CD14-positive monocyte (primary cell): ENCODE measurements at places on chromosomes 5 and 9.

DNA sequence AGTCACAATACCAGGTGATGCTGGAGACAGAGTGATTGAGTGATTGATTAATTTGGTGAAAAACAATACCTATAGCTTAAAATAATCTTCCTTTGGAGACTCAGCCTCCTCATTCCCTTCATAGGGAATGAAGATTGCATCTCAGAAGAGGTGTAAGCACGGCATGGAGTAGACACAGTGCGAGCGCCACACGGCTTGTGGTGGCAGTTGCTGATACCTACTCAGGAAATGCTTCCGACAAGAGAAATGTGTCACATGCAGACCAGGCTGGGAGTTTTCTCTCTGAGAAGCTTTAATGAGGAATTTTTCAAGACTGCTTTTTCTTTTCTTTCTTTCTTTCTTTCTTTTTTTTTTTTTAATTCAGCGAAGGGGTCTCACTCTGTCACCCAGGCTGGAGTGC lies 211.8 kb upstream of the OTULINL start:
- DNase-seq, result no peak

DNA sequence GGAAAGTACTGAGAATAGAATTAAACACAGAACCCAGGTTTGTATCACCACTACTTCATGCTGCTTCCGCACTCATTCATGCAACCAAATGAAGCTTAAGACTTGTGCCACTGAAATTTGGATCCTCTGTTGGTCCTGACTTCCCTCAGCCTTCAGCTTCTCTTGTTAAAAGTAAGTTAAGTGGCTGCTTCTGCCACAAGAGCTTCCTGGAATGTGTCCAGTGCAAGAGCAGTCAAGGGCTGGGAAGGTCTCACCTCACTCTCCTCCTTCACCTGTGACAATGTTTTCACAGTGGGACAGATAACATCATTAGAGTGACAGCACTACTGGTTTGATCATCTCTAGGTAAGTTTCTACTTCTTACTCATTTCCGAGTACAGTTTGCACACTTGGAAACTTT lies 7.9 kb downstream of the SNCAIP start:
- DNase-seq, result no peak

DNA sequence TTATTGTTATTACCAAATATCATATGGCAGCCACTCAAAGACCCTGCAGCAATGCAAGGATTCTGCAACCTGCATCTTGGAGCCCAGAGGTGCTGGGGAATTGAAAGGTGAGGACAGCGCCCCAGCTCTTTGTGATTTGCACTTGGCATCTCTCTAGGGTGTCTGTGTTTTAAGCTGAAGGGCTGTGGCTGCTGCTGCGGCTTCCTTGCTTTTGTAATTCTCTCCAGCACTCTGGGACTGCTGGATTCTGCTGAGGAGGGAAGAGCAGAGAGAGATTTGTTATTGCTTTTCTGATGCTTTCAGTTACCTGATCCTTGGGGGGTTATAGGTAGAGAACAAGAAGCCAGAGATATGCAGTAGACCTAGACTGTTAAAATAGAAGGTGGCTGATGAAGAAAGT lies 562.4 kb downstream of the EBF1 start:
- DNase-seq, result no peak

DNA sequence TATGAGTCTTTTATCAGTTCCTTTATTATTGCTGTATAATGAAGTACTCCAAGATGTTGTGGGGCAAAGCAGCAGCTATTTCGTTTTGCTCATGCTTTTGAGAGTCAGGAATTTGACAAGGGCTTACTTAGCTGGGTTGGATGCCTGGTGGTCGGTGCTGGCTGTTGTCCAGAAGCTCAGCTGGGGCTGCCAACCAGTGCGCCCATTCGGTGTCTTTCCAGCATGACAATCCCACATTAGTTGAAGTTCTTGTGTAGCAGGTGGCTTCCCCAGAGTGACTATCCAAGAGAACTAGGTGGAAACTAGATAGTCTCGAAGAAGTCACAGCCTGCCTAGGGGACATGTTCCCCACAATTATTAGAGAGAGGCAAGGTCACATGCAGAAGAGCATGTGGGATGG lies 3.4 kb upstream of the FLT4 start:
- DNase-seq, result no peak

DNA sequence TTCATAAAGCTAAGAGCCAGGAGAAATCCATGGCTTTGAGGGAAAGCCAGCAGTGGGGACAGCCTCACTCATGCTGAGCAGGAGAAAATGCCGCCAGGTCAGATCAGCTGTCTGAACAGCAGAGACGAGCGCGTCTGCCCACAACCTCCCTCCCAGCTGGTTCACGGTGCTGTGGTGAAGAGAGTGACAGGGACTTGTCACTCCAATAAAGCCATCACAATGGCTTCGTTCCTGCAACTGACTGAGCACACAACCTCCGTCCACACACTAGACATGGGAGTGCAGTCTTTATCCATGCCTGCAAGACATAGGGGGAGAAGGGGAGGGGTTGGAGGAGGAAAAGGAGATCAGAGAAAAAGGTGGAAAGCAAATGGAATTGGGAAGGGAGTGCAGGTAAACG lies 206.9 kb downstream of the GABBR2 start:
- no peak for DNase-seq

GRCh38 chr5:72355706-72356299 lies 35.6 kb downstream of the PTCD2 start:
- DNase-seq, result no peak

DNA sequence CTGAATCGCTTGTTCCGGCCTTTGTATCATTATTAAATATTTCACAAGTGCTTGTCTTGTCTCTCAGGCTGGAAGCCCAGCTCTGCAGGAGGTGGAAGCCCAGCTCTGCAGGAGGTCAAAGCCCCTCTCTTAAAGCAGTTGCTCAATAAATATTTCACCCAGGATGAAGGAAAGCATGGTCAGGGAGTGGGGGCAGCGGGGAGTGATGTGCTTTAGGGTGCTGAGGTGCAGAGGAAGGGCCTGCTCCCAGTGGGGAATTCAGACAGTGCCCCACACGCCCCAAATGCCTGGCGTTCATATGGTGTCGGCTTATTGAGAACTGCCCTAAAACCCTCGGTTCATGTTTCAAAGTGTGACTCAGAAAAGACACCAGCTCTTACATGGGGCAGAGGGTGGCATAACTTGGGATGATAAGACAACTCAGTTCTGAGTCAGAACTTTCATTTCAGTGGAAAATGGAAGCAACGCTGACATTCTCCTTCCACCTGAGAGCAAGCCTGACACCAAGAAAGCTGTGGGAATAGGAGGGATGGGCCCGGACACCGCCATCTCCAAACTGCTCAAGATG lies 114.3 kb upstream of the DAP start:
- no peak for DNase-seq
